NCI-H1092 (cell line): ENCODE measurements at places on chromosomes 11 and 22.

GRCh38 chr22:49767355-49768062, 60.2 kb downstream of the BRD1 start:
- no peak for DNase-seq

DNA sequence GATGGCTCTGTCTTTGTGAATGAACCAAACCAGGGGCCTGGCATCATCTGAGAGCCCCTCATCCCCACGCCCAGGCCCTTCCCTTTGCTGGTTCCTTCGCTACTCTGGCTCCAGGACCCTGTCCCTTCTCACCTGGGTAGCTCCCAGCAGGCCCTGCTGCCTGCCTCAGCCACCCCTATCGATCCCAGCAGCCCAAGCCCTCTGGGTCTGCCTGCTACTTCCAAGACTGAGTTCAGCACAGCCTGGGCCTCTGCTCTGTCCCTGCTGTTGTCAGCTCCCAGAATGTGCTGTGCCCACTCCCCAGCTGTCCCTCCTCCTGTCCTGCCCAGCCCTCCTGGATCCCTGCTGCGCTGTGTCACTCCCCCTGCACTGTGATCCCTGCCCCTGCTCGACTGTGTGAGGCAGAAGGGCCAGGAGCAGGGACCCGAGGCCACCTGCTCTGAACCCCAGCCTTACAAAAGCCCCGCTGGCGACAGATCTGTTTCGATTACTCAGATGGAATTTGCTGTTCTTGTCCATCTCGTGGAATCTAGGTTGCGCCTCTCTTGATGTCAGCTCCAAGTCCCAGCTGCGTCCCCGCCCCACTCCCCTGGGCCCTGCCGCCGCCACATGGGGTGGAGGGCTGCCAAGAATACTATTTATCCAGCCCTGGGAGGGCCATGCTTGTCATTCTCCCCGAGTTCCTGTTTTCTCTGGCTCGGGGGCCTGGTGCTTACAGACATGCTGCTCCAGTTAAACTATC, 13.0 kb downstream of the MRPL21 start:
- no peak for DNase-seq

DNA sequence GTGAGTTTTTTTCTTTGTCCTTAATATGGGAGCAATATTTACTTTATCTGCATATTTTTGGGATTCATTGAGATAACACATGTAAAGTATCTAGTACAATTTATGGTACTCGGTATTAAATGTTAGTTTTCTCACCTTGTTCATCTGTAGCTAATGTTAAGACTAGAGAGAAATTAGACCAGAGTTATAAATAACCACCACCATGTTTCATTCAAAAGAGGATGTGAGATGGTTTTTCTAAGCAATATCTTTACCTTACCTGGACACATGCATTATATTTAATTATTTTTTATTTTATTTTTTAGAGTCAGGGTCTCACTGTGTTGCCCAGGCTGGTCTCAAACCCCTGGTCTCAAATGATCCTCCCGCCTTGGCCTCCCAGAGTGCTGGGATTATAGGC, 18.4 kb downstream of the ARHGAP42 start:
- DNase-seq: no peak

GRCh38 chr22:38027487-38027886, 29.7 kb upstream of the PICK1 start:
- DNase-seq: no peak

GRCh38 chr11:115657586-115657985, 153.4 kb upstream of the CADM1 start:
- no peak for DNase-seq

GRCh38 chr11:110573411-110573810, 138.8 kb downstream of the ARHGAP20 start:
- no peak for DNase-seq

DNA sequence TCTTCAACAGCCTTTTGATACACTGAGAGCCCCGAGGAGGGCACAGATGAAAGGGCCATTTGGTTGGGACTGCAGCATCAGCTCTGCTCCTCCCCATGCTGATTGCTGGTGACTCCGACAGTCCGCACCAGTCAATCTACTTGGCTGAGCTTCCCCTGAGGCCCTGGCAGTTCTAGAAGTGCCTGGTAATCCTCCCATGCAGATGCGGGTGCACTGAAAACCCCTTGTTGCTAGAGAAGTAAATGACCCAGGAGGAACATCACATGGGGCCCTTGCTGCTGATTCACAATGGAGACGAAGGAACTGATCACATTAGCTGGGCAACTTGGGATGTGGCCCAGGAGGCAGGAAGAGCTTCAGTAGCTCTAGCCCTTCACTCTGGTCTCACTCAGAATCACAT, 35.2 kb upstream of the RIC3 start:
- no peak for DNase-seq

DNA sequence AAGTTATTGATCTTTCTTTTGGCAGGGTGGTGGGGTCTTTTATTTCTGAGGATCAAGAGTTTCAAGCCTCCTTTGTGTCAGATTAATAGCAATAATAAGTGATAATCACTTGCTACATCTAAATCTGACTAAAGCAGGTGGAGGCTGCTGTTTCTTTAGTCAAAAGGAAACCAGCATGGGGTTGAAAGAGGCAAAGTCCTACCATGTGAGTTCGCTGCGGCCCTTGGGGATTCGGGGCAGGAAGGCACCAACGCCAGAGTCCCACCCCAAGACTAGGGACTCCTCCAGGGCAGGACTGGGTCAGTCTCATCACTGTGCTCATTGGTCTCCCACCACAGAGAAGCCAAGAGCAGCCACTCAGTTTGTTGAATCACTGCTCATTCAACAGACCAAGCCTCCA, 73.0 kb downstream of the TENM4 start:
- DNase-seq: no peak
